ENCODE measurements at places on chromosomes 13 and 19.

DNA sequence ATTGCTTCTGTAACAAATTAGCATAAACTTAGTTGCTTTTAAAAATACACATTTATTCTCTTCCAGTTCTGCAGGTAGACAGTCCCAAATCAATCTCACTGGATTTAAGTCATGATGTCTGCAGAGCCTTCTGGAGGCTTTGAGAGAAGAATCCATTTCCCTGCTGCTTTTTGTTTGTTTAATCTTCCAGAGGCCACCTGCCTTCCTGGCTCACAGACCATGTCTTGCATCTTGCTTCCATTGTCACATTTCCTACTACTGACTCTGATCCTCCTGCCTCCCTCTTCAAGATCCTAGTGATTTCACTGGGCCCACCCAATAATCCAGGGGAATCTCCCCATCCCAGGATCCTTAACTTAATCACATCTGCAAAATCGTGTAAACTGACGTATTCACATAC lies 473.3 kb downstream of the ITGBL1 start:
- no peak for DNase-seq

DNA sequence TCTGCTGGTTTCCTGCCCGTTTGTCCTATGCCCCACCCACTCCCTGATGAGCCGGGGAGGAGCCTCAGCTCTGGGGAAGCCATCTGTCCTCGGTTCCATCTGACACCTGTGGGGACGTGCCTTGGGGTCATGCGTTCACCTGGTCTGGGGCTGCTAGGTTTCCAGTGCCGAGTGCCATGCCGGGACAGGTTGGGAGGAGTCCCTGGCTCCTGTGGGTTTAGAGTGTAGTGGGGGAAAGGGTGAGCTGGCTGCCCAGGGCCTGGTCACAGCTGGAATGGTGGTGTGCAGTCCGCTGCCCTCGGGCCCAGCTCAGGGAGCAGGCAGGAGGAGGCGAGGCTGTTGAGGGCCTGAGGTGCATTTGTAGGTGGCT lies 2.5 kb downstream of the KDM4B start:
- no peak for DNase-seq

DNA sequence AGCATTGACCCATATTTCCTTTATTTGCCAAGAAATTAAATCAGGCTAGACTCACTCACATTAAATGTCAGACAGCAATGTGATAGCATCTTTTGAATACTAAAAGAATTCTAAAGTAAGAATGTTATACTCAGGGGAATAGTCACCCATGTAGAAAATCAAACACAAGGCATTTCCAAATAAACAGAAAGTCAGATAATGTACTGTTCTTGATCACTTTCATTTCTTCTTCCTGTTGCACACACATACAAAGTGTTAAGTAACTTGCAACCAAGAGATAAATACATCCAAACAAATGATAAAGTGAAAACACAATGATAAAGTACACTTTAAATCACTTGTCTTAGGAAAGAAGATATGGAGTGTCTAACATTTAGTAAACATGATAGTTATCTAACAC lies 1366.6 kb upstream of the MIR17HG start:
- no peak for DNase-seq

- no peak for DNase-seq
These were observed 182.0 kb upstream of the SERP2 start for GRCh38 chr13:44191504-44192171.

GRCh38 chr13:102484329-102484728 lies 82.5 kb upstream of the FGF14 start:
- DNase-seq = no peak

GRCh38 chr13:71605744-71606143 lies 261.3 kb downstream of the DACH1 start:
- no peak for DNase-seq

DNA sequence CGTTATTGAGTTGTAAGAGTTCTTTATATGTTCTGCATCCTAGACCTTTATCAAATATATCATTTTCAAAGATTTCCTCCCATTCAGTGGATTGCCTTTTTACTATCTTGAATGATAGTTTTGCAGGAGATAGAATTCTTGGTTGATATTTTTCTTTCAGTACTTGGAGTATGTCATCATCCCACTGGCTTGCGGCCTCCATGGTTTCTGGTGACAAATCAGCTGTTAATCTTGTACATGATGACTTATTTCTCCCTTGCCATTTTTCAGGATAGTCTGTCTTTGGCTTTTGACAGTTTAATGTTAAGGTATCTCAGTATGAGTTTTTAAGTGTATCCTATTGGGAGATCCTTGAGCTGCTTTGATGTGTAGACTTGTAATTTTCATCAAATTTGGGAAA lies 8.5 kb downstream of the ZNF557 start:
- no peak for DNase-seq

- DNase-seq = no peak
These were observed 83.2 kb downstream of the NBEA start for GRCh38 chr13:35025314-35025713.

- DNase-seq = no peak
These were observed 1.7 kb upstream of the DNAJB1 start for GRCh38 chr19:14519860-14520407.
